ENCODE measurements at places on chromosomes 3 and 15.

DNA sequence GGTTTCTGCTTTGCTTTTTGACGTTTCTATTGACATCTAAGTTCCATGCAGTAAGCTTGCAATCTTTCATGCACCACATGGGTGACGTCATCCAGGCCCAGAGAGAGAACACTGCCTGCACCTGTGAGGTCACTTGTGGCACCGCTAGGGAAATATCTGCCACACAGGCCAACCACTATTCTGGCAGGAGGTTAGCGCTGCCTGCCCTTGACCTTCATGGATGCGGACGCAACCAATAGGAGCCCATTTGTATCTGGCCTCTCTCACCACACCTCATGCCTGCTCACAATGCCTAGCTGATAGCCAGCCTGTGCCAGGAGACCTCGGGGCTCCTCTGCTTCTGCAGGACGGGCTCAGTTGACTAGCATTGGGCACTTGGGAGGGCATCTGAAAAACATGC lies 55.8 kb upstream of the PRR23E start:
- DNase-seq, result no peak

GRCh38 chr3:133192363-133192945 lies 154.3 kb downstream of the TMEM108 start:
- DNase-seq, result no peak

GRCh38 chr3:49903451-49904424 lies at the start of gene MST1R:
MST1R (minus strand) TSS chr3:49903873; CDS start chr3:49903609, 264 bp downstream.
- DNase-seq, result peak; percentile 72

DNA sequence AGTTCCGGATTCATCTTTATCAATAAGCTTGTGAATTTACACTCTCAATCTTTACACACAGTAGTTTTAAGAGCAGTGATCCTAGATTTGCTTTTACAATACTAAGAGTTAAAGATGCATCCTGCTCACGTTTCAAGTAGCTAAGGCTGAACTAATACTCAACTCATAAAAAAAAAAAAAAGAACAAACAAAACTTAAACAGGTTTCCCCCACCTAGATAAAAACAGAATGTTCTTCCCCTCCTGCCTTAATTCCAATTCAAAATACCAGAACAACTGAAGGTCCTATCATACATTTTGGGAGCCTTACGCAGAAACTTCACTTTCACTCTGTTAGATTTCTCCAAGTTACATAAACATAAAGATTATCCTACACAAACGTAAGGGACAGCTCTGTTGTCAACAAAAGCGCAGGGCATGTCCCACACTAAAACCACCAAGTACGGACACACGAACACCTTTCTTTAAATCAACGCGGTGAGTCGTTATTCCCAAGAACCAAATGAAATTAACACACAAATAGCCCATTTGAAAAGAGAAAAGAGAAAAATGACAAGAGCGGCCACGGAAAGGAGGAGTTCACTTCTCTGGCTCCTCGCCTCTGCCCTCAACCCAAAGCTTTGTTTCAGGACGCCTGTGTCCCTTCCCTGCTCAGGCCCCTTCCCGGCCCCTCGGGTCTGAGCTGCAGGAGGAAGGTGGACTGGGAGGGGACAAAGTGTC lies 941 bp downstream of the CBLB start:
- DNase-seq, result no peak

DNA sequence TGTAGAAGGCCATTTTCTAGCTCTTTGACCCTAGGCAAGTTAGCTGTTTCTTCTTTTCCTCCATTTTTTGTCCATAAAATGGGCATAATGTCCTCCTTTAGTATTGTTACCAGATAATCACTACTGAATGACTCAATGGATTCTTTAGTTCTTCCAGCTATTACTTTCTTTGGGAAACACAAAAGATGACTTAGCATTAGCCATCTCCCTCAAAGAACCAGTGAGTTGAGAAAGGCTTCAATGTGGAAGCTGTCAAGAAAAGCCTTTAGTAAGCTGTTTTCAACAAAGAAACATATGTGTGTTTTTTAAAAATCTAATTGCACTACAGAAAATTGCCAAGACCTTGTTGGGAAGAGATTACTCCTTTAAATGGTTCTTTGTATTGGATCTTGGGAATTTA lies 135.7 kb downstream of the SLC9A9 start:
- DNase-seq, result no peak

GRCh38 chr3:145370870-145371269 lies 790.1 kb downstream of the PLOD2 start:
- DNase-seq, result no peak

- DNase-seq, result no peak
These were observed 8.7 kb upstream of the ST6GAL1 start for GRCh38 chr3:186921578-186921977.

DNA sequence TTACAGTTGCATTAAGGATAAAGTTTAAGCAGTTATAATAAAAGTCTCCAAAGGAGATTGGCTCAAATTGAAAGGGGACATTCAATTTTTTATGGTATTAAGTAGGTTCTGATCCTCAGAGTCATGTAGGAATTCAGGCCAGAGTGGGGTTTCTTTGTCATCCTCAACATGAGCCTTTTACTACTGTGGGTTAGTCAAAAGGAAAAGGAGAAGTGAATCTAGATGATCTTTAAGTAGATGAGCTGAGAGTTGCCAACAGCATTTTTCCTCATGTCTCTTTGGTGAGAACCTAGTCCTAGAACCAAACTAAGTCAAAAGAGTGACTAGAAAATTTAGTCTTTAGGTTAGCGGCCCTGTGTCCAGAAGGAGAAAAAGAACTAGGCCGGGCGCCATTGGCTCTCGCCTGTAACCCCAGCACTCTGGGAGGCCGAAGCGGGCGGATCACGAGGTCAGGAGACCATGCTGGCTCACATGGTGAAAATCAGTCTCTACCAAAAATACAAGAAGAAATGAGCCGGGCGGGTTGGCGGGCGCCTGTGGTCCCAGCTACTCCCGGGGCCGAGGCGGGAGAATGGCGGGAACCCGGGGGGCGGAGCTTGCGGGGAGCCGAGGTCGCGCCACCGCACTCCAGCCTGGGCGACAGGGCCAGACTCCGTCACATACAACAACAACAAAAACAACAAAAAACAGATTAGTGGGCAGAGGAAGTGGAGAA lies 4.2 kb upstream of the CHL1 start:
- no peak for DNase-seq

DNA sequence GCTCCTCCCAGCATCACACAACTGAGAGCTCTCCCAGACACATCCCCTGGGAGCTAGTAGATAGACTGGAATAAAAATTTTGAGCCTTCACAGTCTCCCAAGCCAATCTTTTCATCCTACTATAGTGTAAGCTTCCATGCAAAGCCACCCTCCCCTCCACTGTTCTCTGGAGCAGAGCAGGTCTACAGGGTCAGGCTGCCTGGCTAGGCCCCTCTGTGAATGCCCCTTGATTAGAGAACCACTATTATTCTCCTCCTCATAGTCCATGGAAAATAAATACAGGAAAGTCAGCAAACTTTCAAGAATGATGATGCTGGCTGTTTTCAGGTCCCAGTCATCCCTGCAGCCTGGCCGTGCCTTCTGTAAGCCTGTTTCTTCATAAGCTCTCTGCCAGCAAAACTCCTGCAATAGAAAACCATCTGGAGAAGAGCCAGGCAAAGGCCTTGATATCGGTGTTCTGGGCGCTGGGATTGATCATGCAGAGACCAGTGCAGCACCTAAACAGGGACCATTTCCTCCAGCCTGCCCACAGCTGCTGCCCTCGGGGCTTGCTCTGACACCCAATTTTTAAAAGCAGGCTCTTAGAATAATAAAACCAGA lies 51.7 kb downstream of the CRYGS start:
- no peak for DNase-seq

GRCh38 chr3:53457068-53457467 lies 37.3 kb upstream of the CACNA1D start:
- DNase-seq, result no peak

GRCh38 chr15:60382773-60383674 lies 14.8 kb downstream of the ANXA2 start:
- DNase-seq, result no peak

- no peak for DNase-seq
These were observed 27.2 kb upstream of the WDR5B start for GRCh38 chr3:122443090-122443489.

DNA sequence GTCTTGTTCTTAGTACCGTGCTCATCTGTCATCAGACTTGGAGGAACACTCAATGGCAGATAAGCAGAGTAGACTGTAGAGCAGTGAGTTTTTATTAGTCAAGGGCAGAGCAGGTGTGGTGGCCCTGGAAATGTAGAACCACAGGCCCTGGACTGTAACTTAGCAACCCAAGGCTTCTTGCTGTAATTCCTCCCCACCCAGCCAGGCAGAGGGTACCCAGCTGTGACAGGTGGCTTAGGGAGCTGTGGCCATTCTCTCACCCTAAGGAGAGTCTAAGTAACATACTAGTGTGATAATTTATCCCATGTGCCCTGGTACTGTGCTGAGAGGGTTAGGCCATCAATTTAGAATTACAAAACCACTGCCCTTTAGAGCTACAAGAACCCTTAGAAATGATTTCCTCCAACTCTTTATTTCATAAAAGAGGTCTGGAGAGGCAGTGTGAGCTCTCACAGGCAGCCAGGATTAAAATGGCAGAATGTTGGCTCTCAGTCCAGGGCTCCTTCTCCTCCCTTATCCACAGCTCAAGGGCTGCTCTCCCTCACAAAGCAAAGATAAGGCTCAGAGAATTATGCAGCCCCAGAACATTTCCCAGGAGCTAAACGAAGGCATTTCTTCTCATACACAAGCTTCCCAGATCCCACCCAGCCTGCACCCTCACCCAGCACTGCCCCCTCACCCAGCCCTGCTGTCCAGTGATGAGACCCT lies 3.0 kb downstream of the POMGNT2 start:
- no peak for DNase-seq

DNA sequence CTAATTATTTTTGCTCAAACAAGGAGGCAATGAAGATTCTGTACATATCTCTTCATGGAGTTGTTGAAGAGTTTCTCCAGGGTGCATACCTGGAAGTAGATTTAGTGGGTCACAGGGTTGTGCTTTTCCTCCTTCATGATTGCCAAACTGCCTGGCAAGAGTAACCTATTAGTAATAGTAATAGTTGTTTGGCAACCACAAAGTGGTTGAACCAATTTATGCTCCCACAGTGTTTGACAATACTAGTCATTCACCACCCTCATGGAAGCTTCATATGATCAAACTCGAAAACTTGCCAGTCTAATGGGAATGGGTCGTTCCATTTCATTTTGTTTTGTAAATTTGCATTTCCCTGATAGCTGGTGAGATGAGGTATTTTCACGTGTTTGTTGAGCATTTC lies 57.8 kb downstream of the TLE3 start:
- no peak for DNase-seq

GRCh38 chr3:183884097-183884426 lies 618 bp downstream of the PARL start:
- DNase-seq, result no peak

DNA sequence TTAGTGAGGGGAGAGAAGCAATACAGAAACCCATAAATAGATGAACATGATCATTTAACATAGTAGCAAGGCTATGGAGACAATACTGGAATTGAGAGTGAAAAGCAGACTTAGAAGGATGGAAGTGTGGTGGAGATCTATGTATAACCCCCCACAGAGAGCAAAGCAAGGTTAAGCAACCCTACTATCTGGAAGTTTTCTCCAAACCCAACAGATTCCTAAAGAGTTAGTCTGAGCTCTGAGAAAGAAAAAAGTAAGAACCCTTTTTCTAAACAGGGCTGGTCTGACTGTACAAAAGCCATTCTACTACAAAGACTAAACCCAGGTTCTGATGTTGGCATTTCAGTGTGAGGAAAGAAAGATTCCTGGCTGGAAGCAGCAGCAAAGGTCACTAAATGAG lies 153.2 kb downstream of the WNT5A start:
- no peak for DNase-seq

GRCh38 chr15:90903733-90904536 lies 833 bp downstream of the MAN2A2 start:
- DNase-seq, result no peak

DNA sequence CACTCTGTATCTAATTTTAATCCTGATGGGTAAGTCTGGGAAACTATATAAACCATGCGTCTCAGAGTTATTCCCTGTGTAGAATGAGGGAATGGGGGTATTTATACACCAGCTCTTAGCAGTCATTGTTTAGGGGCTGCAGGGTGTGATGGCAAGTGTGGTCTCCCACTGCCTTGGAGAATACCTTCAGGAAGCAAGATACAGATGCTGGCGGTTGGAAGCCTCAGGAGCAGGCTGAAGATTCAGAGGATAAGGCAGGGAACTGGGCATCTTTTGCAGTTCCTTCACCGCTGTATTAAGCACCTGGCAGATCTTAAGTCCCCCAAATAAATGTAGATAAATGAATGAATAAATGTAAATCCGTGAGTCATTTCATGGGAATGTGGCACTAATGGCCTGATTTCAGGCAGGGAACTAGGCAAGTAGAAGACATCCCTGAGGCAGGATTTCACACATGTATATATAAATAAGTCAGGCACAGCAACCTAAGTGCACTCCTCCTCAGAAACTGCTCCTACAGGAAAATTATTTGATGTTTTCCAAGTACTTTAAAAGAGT lies 209.2 kb upstream of the GADL1 start:
- no peak for DNase-seq

GRCh38 chr15:63226966-63227401 lies 37.6 kb downstream of the RAB8B start:
- no peak for DNase-seq

GRCh38 chr3:123682302-123682701 lies 97.4 kb upstream of the HACD2 start:
- no peak for DNase-seq

DNA sequence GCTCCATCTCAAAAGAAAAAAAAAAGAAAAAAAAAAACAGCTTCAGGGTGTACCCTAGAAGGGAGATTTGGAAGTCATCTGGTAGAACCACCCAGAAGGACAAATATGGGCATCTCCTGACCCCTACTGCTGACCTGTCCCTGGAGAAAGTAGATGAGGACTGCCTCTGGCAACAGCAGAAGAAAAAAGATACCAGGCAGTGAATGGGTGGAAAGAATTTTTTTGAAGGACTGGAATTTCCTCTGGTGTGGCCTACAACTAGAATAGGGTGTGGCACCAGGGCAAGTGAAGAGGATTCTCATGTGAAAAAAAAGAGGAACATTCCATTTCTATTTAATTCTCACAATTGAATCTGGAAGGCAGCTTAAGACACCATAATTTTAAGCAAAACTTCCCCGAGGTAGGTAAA lies 3.1 kb downstream of the ANXA2 start:
- DNase-seq, result no peak

- DNase-seq, result no peak
These were observed 46.3 kb downstream of the DHX30 start for GRCh38 chr3:47849186-47849698.

GRCh38 chr15:78567531-78567930 lies 2.2 kb downstream of the CHRNA5 start:
- no peak for DNase-seq
